Epithelial cell of umbilical artery (primary cell): ENCODE measurements at places on chromosomes 5 and 9. TPM values are rescaled to one million over a fixed set of nuclear protein-coding genes. Genes with fewer than 3 reads are reported as not detected.

Gene NUTM2F
- not detected in 2 replicates for total RNA-seq

Gene GNA14
- total RNA-seq = 0.97 and 8.4 TPM in 2 replicates

Gene ALDH1A1
- 124 and 155 TPM in 2 replicates for total RNA-seq

Gene PFN3
- total RNA-seq = not detected in 2 replicates

Gene BAAT
- not detected in 2 replicates for total RNA-seq

Gene PIP5KL1
- 0.65 and 0.91 TPM in 2 replicates for total RNA-seq

Gene STING1
- 51.1 and 52.0 TPM in 2 replicates for total RNA-seq

Gene CTNNA1
- total RNA-seq = 430 and 586 TPM in 2 replicates

Gene SRA1
- 25.2 and 31.5 TPM in 2 replicates for total RNA-seq

Gene RFESD
- 1.2 and 1.3 TPM in 2 replicates for total RNA-seq

Gene TRIM41
- 7.8 and 8.1 TPM in 2 replicates for total RNA-seq

Gene GAPVD1
- 51.3 and 56.8 TPM in 2 replicates for total RNA-seq

Gene NR2F1-AS1
- 12.2 and 19.5 TPM in 2 replicates for total RNA-seq

Gene TLX3
- total RNA-seq = not detected in 2 replicates

Gene CDH6
- 0.32 and 1.1 TPM in 2 replicates for total RNA-seq

Gene MSX2
- total RNA-seq = 0.15 and 0.32 TPM in 2 replicates

Gene PCDHB11
- under 0.01 and 0.15 TPM in 2 replicates for total RNA-seq

Gene GFRA3
- not detected in 2 replicates for total RNA-seq

Gene ZNF454
- total RNA-seq = 0.61 and 0.97 TPM in 2 replicates

Gene SLC6A18
- not detected in 2 replicates for total RNA-seq
